NCI-H510A treated with DMSO at 0.1 percent for 48 hours (cell line): ENCODE measurements at places on chromosomes 6 and 20.

DNA sequence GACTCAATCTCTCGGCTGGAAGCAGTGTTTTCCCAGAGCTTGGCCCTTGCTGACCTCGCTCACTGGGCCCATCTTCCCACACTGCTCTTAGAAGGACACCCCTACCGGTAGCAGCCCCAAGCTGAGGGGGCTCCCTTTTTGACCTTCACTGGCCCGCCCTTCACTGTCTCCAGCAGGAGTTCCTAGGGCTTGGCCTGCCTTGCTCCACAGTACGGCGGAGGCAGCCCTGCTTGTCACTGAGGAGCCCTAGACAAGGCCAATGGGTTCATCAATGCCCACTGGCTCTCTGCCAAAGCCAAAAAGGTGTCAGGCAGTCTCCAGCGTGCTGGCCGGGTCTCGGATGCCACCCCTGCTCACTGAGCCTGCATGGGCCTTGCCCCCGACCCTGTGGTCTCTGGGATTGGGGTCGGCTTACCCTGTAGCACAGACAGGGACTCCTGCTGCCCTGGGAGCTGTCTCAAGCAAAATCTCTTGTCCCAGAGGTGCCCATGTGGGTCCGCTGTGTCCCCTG is 2.1 kb downstream of the MMP24OS start:
- DNase-seq, result no peak

DNA sequence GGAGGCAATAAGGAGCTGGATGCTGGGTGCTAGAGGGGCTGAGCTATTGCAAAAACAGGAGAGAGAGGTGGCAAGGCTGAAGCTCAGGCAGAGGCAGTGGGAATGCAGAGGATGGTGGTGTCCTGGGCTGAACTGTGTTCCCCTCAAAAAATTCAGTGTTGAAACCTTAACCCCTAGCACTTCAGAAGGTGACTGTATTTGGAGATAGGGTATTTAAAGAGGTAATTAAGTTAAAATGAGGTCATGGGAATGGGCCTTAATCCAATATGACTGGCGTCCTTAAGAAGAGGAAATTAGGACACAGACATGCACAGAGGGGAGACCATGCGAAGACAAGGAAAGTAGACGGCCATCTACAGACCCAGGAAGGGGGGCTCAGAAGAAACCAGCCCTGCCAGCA is 11.5 kb upstream of the MMP9 start:
- DNase-seq, result no peak

DNA sequence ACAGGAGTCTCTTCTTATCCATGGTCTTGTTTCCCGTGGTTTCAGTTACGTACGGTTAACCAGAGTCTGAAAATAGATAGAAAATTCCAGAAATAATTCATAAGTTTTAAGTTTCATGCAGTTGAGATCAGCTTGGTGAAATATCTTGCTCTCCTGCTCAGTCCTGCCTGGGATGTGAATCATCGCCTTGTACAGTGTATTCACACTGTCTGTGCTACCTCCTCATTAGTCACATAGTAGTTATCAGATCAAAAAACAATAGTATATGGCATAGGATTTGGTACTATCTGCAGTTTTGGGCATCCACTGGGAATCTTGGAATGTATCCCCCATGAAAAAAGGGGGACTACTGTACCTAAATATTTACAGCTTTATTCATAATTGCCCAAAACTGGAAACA is 22.7 kb upstream of the MOCS1 start:
- DNase-seq, result no peak

GRCh38 chr20:16701296-16701695 is 28.5 kb upstream of the SNRPB2 start:
- no peak for DNase-seq

DNA sequence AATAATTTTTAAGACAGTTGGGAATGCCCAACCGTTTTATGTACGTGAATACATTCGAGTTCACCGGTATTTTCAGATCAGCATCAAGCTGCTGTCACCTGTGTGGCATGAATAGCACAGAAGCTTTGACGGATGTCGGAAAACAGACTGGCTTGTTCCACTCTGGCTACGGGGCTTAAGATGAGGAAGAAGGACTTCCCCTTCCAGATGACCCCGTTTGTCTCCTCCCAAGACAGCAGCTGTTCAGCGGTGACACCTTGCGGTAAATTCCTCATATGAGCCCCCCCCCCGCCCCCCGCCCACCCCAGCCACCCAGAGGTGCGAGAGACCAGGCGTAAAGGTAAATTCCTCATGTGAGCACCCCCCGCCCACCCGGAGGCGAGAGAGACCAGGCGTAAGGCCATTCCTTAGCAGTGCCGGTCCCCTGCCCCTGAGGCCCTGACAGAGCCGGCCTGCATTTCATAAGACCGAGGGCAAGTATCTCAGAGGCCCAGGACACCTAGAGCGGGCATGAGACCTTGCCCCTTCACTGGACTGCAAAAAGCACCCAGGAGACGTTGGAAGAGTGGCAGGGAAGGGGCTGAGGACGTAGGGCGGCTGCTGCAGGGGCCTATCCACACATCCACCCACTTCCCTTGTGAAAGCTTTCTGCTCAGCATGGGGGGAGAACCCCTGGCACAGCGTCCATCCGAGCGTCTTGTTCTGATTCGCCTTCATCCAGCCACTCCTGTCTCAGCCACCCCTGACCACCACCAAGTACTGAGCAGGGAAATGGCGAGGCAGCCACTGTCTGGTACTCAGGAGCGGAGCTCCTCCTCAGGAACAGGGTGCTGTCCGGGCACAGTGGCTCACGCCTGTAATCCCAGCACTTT is 7.3 kb upstream of the PCMTD2 start:
- no peak for DNase-seq

GRCh38 chr20:23129266-23129665 is 43.1 kb upstream of the CD93 start:
- DNase-seq, result no peak
